Esophagus squamous epithelium (tissue), 5 donors: ENCODE measurements at places on chromosomes 3 and 15. TPM values are rescaled to one million over a fixed set of nuclear protein-coding genes. Genes with fewer than 3 reads are reported as not detected.

The ALS2CL gene
- total RNA-seq = 120 TPM

The RASL12 gene
- 14.5 TPM for total RNA-seq

The ABHD6 gene
- total RNA-seq = 8.8 TPM

The FBXW12 gene
- not detected for total RNA-seq

The GPR156 gene
- 0.19 TPM for total RNA-seq
